ENCODE measurements at places on chromosomes 2 and 18.

GRCh38 chr2:24501813-24502212 is 10.8 kb downstream of the NCOA1 start:
- no peak overlapping the region for H3K27ac ChIP-seq
- DNase-seq, result no peak
- H3K4me1 ChIP-seq, result no peaks in the 10 kb centered on the region
- no peaks in the 10 kb centered on the region for H3K27me3 ChIP-seq
- H3K36me3 ChIP-seq, result no peaks in the 10 kb centered on the region

DNA sequence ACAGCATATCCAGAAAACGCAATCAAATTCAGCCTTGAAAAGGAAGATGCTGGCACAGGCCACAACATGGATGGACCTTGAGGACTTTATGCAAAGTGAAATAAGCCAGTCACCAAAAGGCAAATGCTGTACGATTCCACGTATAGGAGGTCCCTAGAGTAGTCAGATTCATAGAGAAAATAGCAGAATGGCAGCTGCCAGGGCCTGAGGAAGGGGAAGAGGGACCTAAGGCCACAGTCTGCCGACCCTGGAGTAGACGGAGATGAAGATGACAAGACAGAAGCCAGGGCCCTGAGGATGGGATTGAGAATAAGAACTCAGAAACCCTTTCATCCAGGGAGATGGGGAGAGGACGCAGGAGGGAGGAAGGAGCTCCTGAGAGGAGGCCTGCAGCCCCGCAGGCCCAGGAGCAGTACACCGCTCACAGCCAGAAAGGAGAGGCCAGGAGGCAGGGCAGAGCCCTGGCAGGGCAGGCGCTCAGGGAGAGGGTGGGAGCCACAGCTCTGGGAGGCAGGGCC is 8.1 kb upstream of the MTERF4 start:
- H3K4me1 ChIP-seq, result peaks cover 33% of the 10 kb centered on the region
- H3K36me3 ChIP-seq, result peaks cover 12% of the 10 kb centered on the region
- no peaks in the 10 kb centered on the region for H3K27me3 ChIP-seq

- H3K4me3 ChIP-seq, result no peak overlapping the region
- no peaks in the 10 kb centered on the region for H3K27me3 ChIP-seq
- H3K27ac ChIP-seq, result no peak overlapping the region
- no peak for DNase-seq
- H3K4me1 ChIP-seq, result no peaks in the 10 kb centered on the region
- no peaks in the 10 kb centered on the region for H3K36me3 ChIP-seq
Measured at GRCh38 chr2:168614172-168615018, 158.3 kb downstream of the CERS6 start.

DNA sequence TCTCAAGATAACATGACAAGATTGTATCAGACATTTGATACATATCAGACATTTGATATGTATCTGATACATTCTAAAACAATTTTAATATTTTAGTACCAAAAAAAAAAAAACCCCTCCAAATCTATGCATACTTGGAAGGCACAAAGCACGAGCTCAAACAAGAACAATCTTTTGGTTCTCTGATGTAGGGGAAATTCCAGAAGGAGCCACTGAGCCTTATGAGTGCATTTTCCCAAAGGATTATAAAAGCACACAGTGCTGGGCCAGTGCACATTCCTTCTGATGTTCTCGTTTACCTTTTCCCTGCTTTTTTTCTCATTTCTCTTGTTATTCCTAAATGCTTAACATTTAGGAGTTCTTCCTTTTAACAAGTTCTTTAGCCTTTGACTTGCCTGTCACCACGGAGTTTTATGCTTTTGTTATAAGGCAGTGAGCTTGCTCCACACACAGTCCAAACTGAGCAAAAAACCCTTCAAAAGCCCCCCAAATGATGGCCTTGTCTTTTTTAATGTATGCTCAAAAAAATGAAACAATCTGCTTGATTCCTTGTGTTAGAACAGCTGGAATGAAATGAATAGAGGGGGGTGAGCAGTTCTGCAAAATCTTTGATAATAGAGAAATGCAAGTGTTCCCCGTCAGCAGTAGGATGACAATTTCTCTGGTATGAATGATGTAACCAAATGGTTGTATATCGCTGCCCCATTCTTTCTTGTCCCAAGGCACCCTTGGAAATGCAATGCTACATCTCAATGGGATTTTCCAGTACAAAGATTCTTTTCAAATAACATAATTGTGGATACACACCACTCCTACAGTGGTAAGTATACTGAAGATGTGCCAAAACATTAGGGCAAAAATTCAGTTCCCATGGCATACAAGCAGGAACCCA is 597.2 kb upstream of the ZEB2 start:
- H3K36me3 ChIP-seq, result no peaks in the 10 kb centered on the region
- no peak for DNase-seq
- no peaks in the 10 kb centered on the region for H3K27me3 ChIP-seq

DNA sequence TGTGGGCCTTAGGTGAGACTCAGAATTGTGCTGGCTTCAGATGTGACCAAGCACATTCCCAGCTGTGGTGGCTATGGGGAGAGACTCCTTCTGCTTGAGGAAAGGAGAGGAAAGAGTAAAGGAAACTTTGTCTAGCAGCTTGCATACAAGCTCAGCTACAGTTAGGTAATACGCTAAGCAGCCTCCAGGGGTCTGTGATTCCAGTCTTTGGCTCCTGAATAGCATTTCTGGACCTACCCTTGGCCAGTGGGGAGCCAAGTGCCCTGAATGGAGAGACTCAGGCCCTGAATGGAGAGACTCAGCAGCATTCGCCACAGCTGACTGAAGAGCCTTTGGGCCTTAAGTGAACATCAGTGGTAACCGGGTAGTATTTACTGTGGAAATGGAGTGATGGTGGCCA is 227.4 kb upstream of the CDH7 start:
- H3K36me3 ChIP-seq, result no peaks in the 10 kb centered on the region
- H3K27me3 ChIP-seq, result no peaks in the 10 kb centered on the region
- H3K4me3 ChIP-seq, result no peak overlapping the region
- H3K4me1 ChIP-seq, result no peaks in the 10 kb centered on the region
- H3K27ac ChIP-seq, result no peak overlapping the region
- DNase-seq, result no peak

- no peaks in the 10 kb centered on the region for H3K4me1 ChIP-seq
- no peaks in the 10 kb centered on the region for H3K27me3 ChIP-seq
- H3K27ac ChIP-seq, result no peak overlapping the region
- no peaks in the 10 kb centered on the region for H3K36me3 ChIP-seq
- H3K4me3 ChIP-seq, result no peak overlapping the region
Measured at GRCh38 chr2:128536925-128537620, 218.4 kb upstream of the HS6ST1 start.

GRCh38 chr18:5424903-5425664 is 118.7 kb downstream of the EPB41L3 start:
- H3K27ac ChIP-seq, result no peak overlapping the region
- no peaks in the 10 kb centered on the region for H3K4me1 ChIP-seq
- no peak overlapping the region for H3K4me3 ChIP-seq
- no peaks in the 10 kb centered on the region for H3K36me3 ChIP-seq
- H3K27me3 ChIP-seq, result no peaks in the 10 kb centered on the region
- DNase-seq, result no peak

DNA sequence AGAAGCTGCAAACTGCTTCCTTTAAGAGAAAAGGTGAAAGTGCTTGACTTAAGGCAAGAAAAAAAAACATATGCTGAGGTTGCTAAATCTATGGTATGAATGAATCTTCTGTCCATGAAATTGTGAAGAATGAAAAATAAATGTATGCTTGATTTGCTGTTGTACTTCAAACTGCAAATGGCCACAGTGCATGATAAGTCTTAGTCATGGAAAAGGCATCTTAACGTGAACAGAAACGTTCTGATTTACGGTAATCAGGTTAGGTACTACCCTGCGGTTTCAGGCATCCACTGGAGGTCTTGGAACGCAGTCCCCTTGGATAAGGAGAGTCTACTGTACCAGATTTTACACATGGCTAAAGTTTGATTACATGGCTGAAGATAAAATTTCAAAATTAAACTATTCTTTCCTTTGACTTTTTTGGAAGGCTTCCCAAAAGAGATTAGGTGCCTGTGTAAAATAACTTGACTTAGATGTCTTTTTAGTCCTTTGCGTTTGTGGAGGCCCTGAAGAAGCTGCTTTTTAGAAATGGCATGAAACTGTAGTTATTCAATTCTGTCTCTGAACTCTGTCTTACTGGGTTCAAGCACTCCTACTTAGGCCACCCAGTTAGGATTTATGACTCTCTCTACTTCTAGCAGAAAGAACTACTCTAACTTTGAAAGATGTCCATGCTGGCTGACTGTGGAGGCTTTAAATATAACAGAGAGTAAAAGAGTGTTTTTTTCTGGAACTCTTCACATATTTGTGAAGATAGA is 35.9 kb upstream of the SCN9A start:
- no peaks in the 10 kb centered on the region for H3K27me3 ChIP-seq
- H3K27ac ChIP-seq, result no peak overlapping the region
- DNase-seq, result no peak
- no peaks in the 10 kb centered on the region for H3K36me3 ChIP-seq
- no peak overlapping the region for H3K4me3 ChIP-seq

DNA sequence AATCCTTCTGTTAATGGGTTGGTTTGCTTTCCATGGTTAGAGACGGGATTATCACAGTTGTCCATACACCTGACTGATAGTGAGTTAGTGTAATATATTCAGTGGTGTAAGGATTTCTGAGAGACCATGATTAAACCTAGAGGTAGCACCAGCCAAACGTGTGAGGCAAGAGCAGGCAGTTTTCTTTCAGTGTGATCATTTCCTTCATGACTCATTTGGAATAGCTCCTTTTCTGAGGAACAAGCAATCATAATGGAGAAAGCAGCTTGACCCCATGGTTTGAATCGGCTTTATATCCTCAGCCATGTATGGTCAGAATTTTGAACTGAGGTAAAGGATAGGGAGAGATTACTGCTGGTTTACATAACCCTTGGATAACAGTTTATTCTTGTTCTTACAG is 2.9 kb downstream of the MXD1 start:
- no peak overlapping the region for H3K27ac ChIP-seq
- DNase-seq, result no peak
- H3K4me3 ChIP-seq, result no peak overlapping the region
- H3K27me3 ChIP-seq, result no peaks in the 10 kb centered on the region
- H3K36me3 ChIP-seq, result 0 out of 2 replicates have a peak, but pooled peaks cover 7% of the 10 kb centered on the region

- H3K27ac ChIP-seq, result no peak overlapping the region
- DNase-seq, result no peak
- no peaks in the 10 kb centered on the region for H3K36me3 ChIP-seq
- no peak overlapping the region for H3K4me3 ChIP-seq
Measured at GRCh38 chr2:70608373-70608772, 54.7 kb upstream of the TGFA start.

GRCh38 chr2:171515672-171516298 is 6.5 kb upstream of the CYBRD1 start:
- H3K27ac ChIP-seq, result no peak overlapping the region
- no peak for DNase-seq
- H3K4me1 ChIP-seq, result peaks cover 19% of the 10 kb centered on the region
- H3K36me3 ChIP-seq, result no peaks in the 10 kb centered on the region
- H3K27me3 ChIP-seq, result no peaks in the 10 kb centered on the region

DNA sequence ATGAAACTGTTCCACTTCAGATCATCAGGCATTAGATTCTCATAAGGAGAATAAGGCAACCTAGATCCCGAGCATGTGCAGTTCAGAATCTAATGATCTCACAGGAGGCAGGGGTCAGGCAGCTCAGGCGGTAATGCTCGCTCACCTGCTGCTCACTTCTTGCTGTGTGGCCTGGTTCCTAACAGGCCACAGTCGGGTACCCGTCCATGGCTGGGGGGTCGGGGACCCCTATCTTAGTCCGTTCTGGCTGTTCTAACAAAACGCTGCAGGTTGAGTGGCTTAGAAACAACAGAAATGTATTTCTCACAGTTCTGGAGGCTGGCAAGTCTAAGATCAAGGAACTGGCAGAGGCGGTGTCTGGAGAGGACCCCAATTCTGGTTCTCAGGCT is 79.2 kb downstream of the ASB1 start:
- DNase-seq, result no peak
- H3K4me1 ChIP-seq, result no peaks in the 10 kb centered on the region
- no peak overlapping the region for H3K4me3 ChIP-seq
- no peak overlapping the region for H3K27ac ChIP-seq
- peaks cover 2% of the 10 kb centered on the region for H3K27me3 ChIP-seq

- DNase-seq, result no peak
- H3K36me3 ChIP-seq, result no peaks in the 10 kb centered on the region
- no peaks in the 10 kb centered on the region for H3K4me1 ChIP-seq
- H3K27ac ChIP-seq, result no peak overlapping the region
Measured at GRCh38 chr18:50447952-50448351, 73.1 kb downstream of the SKA1 start.

DNA sequence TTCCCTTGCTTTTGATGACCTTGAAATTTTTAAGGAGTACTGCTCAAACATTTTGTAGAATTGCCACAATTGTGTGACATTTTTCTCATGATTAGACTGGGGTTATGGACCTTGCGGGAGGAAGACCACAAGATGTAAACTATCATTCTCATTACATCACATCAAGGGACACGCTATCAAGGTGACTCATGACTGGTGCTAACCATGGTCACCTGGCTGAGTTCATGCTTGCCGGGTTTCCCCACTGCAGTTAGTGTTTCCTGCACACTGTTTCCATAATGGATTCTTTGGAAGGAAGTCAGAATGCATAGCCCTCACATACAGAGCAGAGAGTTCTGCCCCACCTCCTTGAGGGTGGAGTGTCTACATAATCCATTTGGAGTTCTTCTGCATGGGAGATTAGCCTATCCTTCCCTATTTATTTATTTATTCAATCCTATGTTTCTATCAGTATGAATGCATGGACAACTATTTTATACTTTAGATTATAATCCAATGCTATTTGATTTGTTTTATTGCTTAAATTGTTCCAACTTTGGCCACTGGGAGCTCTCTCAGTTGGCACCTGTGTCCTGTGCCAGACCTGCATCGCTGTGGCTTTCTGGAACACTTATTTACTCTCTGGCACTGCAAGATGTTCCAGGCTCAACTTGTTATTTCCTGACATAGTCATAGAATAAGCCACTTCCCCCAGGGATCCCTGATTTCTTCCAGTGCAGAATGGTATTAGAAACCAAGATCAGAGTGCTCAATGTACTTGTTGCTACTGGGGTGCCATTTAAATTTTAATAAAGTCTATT is 6.0 kb downstream of the MC2R start:
- no peak for DNase-seq
- H3K27ac ChIP-seq, result no peak overlapping the region
- no peaks in the 10 kb centered on the region for H3K4me1 ChIP-seq

GRCh38 chr18:79924814-79925731 is 26.4 kb downstream of the SLC66A2 start:
- H3K27ac ChIP-seq, result no peak overlapping the region
- no peaks in the 10 kb centered on the region for H3K27me3 ChIP-seq
- peaks cover 12% of the 10 kb centered on the region for H3K36me3 ChIP-seq
- no peaks in the 10 kb centered on the region for H3K4me1 ChIP-seq
- no peak for DNase-seq
- H3K4me3 ChIP-seq, result no peak overlapping the region

DNA sequence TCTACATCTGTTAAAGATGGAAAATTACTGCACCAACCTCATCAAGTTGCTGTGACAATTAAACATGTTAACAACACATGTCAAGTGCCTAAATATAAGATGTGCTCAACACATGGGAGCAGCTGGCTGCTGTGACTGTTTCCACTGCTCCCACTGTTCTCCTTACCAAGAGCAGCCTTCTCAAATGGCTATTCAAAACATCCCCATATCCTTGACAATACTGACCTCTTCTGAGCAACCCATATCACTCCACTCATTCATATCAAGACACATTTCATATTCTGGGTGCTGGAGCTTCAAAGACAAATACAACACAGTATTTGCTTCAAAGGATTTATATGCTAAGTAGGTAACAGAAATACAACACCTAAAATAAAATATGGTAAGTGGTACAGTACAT is 60.3 kb downstream of the PIAS2 start:
- DNase-seq, result no peak
- H3K27me3 ChIP-seq, result no peaks in the 10 kb centered on the region
- no peak overlapping the region for H3K27ac ChIP-seq
- H3K4me1 ChIP-seq, result peaks cover 14% of the 10 kb centered on the region
- H3K4me3 ChIP-seq, result no peak overlapping the region
